BJ (cell line): ENCODE measurements at places on chromosomes 5 and 9.

DNA sequence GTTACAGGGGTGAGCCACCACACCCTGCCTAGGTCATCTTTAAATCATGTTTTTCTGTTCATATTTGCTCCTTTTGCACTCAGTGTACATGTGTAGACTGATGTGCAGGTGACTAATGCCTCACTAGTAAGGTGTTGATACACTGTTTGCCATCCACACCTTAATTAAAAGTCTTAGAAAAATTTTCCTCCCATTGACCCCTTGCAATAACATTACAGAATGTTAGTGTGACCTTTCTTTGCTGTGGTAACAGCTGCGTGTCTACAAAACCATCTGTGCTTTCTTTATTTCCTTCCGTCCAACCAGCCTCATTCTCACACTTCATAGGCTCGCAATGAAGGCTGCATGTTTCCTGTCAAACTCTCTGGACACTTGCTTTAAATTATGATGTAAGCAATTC is 6.6 kb upstream of the CEMIP2 start:
- DNase-seq, result no peak

GRCh38 chr5:118042076-118042475 is 946.3 kb downstream of the DTWD2 start:
- no peak for DNase-seq

GRCh38 chr5:101991486-101991885 is 304.6 kb downstream of the SLCO4C1 start:
- DNase-seq, result no peak

GRCh38 chr5:170483701-170484458 is 19.9 kb upstream of the KCNIP1 start:
- no peak for DNase-seq

- DNase-seq, result no peak
These were observed at the start of gene ENTREP1 for GRCh38 chr9:69324549-69325401. TSS of gene ENTREP1 (plus strand) at chr9:69325215. CDS start at chr9:69325310, 95 bp downstream.

DNA sequence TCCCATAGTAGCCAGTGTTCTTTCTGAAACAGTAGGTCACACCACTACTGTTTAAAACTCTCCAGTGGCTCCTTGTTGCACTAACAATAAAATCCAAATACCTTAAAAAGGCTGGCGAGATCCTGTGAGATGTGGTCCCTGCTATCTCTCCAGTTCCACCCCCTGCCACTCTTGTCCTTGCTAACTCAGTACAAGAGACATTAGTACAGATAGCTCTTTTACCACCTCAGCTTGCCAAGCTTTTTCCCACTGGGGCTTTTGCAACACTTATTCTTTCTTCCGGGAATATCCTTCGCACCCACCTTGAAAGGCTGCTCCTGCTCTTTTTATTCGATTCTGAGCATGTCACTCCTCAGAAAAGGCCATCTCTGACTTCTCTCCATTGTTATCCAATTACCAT is 14.9 kb downstream of the NIPSNAP3B start:
- DNase-seq, result no peak

- no peak for DNase-seq
These were observed 28.2 kb downstream of the PTGES start for GRCh38 chr9:129724456-129725190.

- peak; percentile 19 for DNase-seq
These were observed 12.4 kb downstream of the CDC37L1 start for GRCh38 chr9:4691795-4692194.

DNA sequence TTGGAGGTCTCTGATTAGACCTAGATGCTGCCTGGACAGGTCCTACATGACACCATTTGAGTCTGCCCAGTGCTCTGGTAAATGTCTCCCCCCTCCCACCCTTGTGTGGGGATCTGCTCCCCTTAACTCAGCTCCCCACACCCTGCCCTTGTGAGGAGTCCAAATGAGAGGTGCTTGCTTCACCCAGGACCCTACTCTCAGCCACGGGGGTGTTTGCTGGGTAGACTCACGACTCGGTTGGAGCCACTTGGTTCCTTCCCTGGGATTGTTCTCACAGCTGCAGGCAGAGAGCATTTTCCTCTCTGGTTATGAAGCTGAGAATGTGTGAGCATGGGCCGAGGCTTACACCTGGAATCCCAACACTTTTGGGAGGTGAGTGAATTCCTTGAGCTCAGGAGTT is 204.7 kb downstream of the CDK5RAP2 start:
- no peak for DNase-seq

GRCh38 chr5:128762661-128763306 is 202.5 kb upstream of the SLC27A6 start:
- DNase-seq, result no peak

GRCh38 chr5:148532969-148533670 is 121.2 kb downstream of the HTR4 start:
- no peak for DNase-seq

DNA sequence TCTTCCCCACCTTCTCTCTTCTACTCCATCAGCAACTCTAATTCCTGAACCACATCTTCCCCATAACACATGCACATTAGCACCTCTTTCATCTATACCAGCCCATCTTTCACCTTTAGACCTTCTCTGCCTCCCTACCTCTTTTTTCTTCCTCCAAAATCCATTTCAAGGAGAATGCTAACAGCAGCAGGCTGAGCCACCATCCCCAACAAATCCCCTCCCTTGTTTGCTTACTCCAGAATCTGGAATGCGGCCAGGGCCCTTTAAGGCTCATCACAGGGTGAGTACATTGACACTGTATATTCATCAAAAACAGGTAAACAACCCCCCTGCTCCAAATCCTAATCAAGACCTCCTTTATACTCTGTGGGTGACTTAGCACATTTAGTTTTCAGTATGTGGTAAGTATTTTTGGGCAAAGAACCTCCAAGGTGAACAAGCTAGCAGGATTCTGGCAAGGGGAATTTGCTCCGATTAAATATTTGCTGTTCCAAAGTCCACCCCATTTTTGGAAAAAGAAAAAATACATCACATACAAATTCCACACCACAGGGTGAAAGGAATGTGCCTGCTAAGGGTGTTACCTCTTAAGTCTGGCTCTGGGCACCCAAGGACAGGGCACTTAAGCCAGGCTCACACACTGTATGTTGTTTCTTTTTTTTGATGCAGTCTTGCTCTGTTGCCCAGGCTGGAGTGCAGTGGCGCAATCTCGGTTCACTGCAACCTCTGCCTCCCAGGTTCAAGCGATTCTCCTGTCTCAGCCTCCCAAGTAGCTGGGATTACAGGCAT is 71.4 kb downstream of the SERINC5 start:
- DNase-seq, result no peak

DNA sequence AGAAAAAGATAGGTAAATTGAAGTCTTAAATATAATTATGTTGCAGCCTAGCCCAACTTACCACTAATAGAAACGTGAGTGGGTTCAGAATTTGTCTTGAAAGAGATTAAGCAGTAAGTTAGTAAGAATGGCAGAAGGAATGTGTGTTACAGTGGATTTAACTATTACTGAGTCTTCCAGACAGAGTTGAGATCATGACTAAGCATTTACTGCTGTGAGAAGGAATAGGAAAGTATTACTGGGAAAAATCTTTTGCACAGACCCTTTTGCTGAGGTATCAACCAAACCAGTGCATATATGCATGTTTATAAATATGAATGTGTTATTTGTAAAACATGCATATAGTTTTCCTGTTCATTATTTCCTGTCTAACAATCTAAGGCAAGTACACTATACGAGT is 112.8 kb upstream of the EFNA5 start:
- DNase-seq, result no peak

- no peak for DNase-seq
These were observed 4.4 kb downstream of the SSNA1 start for GRCh38 chr9:137192859-137193258.

GRCh38 chr9:38707885-38708637 is 11.9 kb downstream of the FAM240B start:
- no peak for DNase-seq

DNA sequence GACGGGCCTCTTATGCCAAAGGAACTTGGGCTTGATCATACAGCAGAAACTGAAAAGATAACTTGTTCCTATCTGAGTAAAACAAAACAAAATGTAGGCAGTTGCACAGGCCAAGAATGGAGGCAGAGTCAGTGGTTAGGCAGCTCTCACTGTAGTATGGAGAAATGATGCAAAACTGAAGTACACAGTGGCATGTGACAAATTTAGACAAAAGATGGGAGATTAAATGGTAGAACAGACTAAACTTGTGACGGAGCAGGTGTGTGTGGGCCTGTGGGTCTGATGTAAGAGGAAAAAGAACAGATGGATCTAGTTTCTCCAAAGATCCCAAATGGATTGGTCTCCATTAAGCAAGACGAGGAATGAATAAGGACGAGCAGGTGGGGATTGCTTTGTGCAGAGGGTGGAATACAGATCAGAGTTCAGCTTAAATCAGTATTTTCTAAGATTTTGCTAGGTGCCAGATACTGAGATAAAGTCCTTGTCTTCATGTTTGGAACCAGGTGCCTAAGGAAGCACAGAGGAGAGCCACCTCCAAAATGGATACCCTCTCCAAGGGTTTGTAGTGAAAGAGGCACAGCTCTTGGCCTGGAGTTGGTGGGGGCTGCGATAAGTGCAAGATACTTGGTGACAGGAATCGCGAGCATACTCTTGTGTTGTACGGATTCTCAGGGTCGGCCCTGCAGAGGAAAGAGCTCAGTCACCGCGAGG is 722 bp upstream of the DCP2 start:
- no peak for DNase-seq

DNA sequence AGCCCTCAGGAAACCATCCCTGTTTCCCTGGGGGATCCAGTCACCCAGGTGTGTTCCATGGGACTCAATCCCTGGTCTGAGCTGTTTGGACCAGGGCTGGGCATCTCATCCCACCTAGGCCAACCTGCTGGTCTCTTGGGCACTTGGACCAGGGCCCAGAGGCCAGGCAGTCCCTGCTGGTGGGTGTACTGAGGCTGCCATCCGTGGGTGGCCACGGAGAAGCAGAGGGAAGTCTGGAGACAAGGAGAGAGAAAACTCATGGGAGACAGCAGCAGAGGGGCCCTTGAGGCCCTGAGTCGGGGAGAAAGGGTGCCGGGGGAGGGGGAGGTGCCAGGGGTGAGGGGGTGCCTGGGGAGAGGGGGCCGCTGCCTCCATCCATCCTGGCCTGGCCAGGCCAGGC is 247.8 kb downstream of the PBX3 start:
- DNase-seq, result no peak

DNA sequence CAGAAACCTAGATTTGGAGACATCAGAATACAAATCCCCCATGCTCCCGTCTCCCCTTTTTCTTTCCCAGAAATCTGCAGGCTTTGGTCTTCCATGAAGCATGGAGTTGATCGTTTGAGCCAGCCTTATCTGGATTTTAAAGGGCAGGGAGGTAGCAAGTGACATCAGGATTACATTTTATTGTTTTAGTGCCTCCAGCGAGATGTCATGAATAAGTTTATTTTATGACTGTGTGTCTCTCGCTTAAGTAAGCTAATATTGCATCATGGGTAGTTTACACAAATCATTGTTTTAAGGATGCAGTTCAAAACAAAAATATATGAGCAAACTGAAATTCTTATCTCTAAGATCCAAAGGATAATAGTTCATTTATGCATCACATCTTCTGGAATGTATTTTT is 50.7 kb upstream of the TNFSF8 start:
- peak; percentile 54 for DNase-seq

DNA sequence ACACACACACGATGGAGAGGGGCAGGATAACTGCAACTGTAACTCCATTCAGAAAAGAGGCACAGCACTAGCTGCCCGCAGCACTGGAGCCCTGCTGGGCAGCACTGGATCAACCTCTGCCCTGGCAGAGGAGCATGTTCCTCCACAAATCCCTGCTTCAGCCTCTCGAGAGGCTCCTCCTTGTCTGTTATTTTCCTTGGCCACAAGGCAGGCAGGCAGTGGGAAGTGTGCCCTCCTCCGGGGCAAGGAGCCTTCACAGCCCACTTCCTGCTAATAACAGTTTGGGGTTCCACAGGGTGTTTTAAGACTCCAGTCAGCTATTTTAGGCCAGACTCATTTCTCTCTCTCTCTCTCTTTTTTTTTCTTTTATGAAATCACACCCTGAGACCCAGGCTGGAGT is 11.8 kb downstream of the FXN start:
- DNase-seq, result no peak

DNA sequence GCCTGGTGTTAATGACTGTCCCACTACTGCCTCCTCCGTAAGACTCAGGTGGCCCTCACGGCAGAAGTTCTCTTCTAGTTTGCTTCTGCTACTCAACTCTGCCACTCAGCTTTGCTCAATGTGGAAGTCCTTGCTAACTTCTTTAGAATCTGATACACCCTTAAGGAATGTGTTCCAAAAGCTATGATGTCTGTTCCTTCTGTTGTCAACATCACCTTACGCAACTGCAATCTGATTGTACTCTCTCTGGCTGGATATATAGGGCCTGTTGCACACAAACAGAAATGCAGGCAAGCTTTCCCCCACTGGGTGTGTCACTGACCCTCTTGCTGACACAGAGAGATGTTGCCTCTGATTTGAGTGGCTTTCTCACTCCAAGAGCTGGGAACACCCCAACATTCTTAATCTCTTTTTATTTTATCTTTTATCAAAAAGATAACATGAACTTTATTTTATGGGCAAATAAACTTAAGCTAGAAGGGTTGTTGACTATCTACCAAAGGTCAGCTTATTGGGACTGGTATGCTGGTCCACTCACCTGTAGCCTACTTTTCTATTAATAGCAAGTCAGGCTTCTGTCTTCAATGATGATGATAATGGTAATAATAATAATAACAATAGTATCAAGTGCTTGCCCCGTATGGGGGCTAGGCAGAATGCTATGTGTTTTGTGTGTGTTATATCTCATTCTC is 25.2 kb downstream of the TMEM252 start:
- no peak for DNase-seq

- DNase-seq, result no peak
These were observed 2.5 kb downstream of the TLE1 start for GRCh38 chr9:81686614-81687520.
